ENCODE measurements at places on chromosomes 16 and 17.
A peak's percentile ranks its signal among the peaks of the same experiment; 100 is the strongest.

DNA sequence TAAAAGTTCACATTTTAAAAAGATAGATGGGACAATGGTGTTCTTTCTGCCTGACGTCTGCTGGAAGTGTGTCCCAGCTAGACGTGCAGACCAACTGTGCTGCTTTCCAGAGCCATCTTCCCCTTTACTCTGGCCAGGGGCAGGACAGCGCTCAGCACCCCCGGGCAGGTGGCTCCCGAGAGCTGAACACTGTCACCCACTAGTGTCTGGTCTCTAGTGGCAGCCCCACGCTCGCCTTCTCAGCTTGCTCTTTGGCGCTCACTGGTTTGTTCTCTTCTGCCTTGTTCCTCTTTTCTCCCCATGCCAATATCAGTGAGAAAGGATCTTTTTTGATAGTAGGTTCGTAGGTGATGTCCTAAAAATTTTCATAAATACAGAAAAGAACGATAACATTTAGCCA lies 25.7 kb downstream of the ZC3H18 start:
- no peak for DNase-seq
- peaks cover 62% of the 10 kb centered on the region for H3K36me3 ChIP-seq
- no peak overlapping the region for H3K4me3 ChIP-seq
- no peak overlapping the region for H3K27ac ChIP-seq
- no peaks in the 10 kb centered on the region for H3K4me1 ChIP-seq
- no peaks in the 10 kb centered on the region for H3K27me3 ChIP-seq

DNA sequence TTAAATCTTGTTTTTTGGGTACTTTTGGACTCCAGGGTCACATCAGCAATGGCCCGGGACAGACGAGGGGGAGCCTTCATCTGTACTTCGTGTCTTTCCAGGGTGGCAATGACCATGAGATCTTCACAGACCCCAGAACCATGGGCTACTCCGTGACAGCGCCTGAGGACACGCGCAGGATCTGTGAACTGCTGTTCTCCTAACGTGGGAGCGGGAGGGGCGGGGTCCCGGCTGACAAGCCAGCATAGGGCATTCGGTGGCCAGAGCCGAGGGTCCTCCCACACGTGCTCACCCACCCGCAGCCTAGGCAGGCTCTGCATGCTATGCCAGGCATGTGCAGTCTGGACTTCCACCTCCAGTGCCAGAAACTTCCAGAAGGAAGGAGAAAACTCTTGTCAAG lies 21.2 kb downstream of the CARHSP1 start:
- DNase-seq, result no peak
- H3K27ac ChIP-seq, result no peak overlapping the region
- H3K36me3 ChIP-seq, result peaks cover 64% of the 10 kb centered on the region
- H3K4me1 ChIP-seq, result peaks cover 29% of the 10 kb centered on the region

GRCh38 chr17:81082177-81083073 lies 47.5 kb downstream of the BAIAP2 start:
- no peaks in the 10 kb centered on the region for H3K4me1 ChIP-seq
- no peaks in the 10 kb centered on the region for H3K27me3 ChIP-seq
- H3K4me3 ChIP-seq, result no peak overlapping the region

GRCh38 chr17:41865596-41865893 lies 322 bp upstream of the KLHL11 start:
- H3K4me3 ChIP-seq, result peak overlapping the region; percentile 81
- peaks cover 39% of the 10 kb centered on the region for H3K36me3 ChIP-seq
- no peaks in the 10 kb centered on the region for H3K27me3 ChIP-seq
- no peak overlapping the region for H3K27ac ChIP-seq
- no peak for DNase-seq
- H3K4me1 ChIP-seq, result peaks cover 13% of the 10 kb centered on the region

DNA sequence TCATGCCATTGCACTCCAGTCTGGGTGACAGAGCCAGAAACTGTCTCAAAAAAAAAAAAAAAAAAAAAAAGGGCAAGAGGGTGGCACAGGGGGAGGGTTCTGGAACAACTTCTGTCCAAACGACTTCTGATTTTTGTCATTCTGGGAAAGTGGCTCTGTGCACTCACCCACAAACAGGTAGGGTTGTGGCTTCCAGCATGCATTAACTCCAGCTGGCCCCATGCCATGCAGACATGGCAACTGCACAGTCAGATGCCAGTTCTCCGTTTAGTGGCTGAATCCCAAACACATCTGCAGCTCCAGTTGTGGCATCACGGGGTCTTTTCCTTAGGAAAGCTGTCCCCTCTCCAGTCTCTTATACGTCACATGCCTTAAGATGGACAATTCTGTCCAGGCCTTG lies 30.3 kb downstream of the B4GALNT2 start:
- no peak overlapping the region for H3K27ac ChIP-seq
- H3K4me3 ChIP-seq, result no peak overlapping the region
- no peak for DNase-seq
- peaks cover 2% of the 10 kb centered on the region for H3K4me1 ChIP-seq

DNA sequence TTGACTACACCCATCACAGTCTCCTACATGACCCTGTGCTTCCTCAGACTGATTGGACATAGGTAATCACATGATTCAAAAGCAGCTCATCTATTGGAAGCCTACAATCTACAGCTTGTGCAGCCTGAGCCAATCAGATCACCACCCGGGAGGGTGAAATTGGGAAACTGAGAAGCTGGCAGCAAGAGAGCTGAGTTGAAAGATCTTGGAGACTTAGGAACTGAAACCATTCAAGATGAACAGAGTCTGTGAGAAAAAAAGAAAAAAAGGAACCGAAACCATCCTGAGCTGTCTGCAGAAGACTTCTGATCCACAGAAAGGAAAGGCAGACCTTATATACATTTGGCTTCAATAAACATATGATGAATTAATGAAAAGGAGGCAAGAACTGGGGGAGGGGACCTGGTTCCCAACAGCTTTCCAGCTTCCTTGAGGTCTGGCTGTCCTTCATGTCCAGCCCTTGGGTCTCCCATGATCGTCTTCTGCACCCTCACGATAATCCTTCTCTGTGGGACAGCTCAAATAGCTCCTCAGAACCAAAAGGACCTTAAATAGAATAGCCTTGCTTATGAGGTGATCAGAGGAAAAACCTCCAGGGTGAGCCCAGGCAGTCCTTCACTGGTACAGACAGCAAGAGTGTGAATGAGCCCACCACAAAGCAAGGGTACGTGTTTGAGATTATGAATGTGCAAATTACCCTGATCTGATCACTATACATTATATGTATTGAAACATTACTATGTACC lies 32.6 kb downstream of the PLXDC1 start:
- DNase-seq, result no peak
- H3K4me3 ChIP-seq, result no peak overlapping the region
- H3K27me3 ChIP-seq, result no peaks in the 10 kb centered on the region
- no peaks in the 10 kb centered on the region for H3K4me1 ChIP-seq

DNA sequence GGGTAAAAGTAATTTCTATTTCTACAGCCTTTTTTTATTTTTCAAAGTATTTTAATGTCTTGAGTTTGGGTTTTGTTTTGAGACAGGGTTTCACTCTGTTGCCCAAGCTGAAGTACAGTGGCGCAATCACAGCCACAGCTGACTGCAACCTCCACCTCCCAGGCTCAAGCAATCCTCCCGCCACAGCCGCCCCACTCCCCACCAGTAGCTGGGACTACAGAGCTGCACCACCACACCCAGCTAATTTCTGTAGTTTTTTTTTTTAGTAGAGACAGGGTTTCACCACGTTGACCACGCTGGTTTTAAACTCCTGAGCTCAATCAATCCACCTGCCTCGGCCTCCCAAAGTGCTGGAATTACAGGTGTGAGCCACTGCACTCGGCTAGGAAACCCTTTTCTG lies 44.0 kb downstream of the TUBD1 start:
- H3K4me1 ChIP-seq, result peaks cover 60% of the 10 kb centered on the region
- H3K27ac ChIP-seq, result no peak overlapping the region
- H3K27me3 ChIP-seq, result peaks cover 5% of the 10 kb centered on the region

- peaks cover 5% of the 10 kb centered on the region for H3K27me3 ChIP-seq
- no peak overlapping the region for H3K4me3 ChIP-seq
- no peak overlapping the region for H3K27ac ChIP-seq
- H3K4me1 ChIP-seq, result no peaks in the 10 kb centered on the region
- no peaks in the 10 kb centered on the region for H3K36me3 ChIP-seq
These were observed 356.3 kb upstream of the TNRC6C start for GRCh38 chr17:77602062-77602746.

GRCh38 chr16:66372898-66373155 lies 6.3 kb downstream of the CDH5 start:
- H3K4me3 ChIP-seq, result no peak overlapping the region
- H3K27ac ChIP-seq, result no peak overlapping the region
- DNase-seq, result no peak
- no peaks in the 10 kb centered on the region for H3K27me3 ChIP-seq
- H3K36me3 ChIP-seq, result no peaks in the 10 kb centered on the region

- H3K27ac ChIP-seq, result no peak overlapping the region
- H3K36me3 ChIP-seq, result no peaks in the 10 kb centered on the region
- H3K4me3 ChIP-seq, result no peak overlapping the region
- H3K27me3 ChIP-seq, result no peaks in the 10 kb centered on the region
- DNase-seq, result no peak
These were observed 24.5 kb downstream of the GPR142 start for GRCh38 chr17:74391771-74392170.

DNA sequence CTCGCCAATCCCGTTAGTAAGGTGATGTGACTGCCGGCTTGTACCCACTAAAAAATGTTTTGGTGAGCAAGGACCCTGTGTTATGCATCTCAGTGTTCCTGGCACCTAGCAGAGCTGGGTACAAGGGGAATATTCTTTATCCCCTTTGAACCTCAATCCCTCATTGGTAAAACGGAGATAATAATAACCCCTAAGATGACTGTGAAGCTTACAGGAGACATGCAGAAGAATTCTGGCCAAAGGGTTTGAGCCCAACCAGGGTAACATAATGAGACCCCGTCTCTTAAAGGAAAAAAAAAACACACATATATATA lies 896 bp downstream of the GGA2 start:
- peaks cover 25% of the 10 kb centered on the region for H3K4me1 ChIP-seq
- H3K4me3 ChIP-seq, result peak overlapping the region; percentile 77
- no peaks in the 10 kb centered on the region for H3K27me3 ChIP-seq
- H3K27ac ChIP-seq, result no peak overlapping the region
- no peak for DNase-seq

DNA sequence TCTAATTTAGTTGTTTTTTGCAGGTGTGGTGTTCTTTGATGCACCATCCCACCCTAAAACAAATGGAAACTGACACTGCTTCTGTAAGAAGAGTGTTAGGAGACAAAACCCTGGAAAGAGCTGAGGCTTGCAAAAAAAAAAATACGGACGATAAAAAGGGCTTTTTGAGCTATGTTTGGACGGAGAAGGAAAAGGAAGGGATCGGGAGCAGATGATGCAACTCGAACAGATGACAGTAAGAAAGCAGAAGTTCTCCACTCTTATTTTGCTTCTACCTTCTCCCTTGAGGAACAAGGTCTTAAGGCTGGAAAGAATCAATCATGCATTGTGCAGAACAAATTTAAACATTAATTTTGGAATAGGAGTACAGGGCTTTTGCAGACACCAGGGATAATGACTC lies 136.7 kb downstream of the MAF start:
- no peak overlapping the region for H3K27ac ChIP-seq
- H3K27me3 ChIP-seq, result no peaks in the 10 kb centered on the region
- H3K36me3 ChIP-seq, result no peaks in the 10 kb centered on the region
- DNase-seq, result no peak
- H3K4me3 ChIP-seq, result no peak overlapping the region

GRCh38 chr17:17401271-17401781 lies 75.5 kb upstream of the MED9 start:
- no peak overlapping the region for H3K27ac ChIP-seq
- no peaks in the 10 kb centered on the region for H3K36me3 ChIP-seq
- no peaks in the 10 kb centered on the region for H3K27me3 ChIP-seq
- no peak overlapping the region for H3K4me3 ChIP-seq
- peaks cover 26% of the 10 kb centered on the region for H3K4me1 ChIP-seq

- H3K4me1 ChIP-seq, result no peaks in the 10 kb centered on the region
- no peak overlapping the region for H3K27ac ChIP-seq
- DNase-seq, result no peak
These were observed 22.2 kb upstream of the LCMT1 start for GRCh38 chr16:25089351-25089750.

DNA sequence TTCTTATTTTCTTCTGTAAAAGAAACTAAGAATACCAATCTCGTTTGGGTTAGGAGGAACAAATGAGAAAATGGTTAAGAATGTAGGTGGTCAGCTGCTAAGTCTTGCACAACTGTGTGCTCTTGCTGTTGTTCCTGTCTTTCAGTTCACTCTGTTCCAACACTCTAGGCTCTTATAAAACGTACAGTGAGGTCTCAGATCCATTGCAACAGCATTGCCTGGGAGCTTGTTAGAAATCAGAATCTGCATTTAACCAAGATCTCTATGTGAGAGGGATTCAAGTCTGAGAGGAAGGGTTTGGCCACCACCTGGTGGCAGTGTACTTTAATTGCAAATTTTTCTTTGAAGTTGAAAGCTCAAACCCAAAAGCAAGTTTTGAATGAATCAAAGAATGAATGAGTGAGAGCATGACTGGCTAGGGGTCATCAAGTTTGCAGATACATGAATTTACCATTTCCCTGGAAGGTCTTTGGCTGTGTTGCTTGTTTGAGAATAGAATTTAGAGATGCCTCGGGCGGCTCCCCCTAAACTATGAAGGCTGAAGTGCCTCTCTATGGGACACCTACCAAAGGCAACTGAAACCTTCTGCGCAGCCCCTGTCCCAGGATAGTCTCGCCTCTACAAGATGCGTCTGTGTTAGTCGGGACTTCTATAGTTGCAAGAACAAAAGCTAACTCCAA lies 2.5 kb downstream of the ALOX15B start:
- H3K36me3 ChIP-seq, result no peaks in the 10 kb centered on the region
- peaks cover 4% of the 10 kb centered on the region for H3K4me1 ChIP-seq
- H3K27ac ChIP-seq, result no peak overlapping the region
- peak; percentile 26 for DNase-seq
- H3K4me3 ChIP-seq, result no peak overlapping the region

GRCh38 chr17:19868079-19868395 lies 301 bp upstream of the ULK2 start:
- H3K4me1 ChIP-seq, result peaks cover 18% of the 10 kb centered on the region
- no peak for DNase-seq
- H3K4me3 ChIP-seq, result peak overlapping the region; percentile 86

GRCh38 chr16:71855937-71856662 lies 10.3 kb downstream of the ATXN1L start:
- no peak overlapping the region for H3K4me3 ChIP-seq
- no peak overlapping the region for H3K27ac ChIP-seq
- H3K4me1 ChIP-seq, result no peaks in the 10 kb centered on the region
- no peak for DNase-seq
- H3K27me3 ChIP-seq, result no peaks in the 10 kb centered on the region
- peaks cover 63% of the 10 kb centered on the region for H3K36me3 ChIP-seq

Data from SJSA1 (cell line).